ENCODE measurements at places on chromosomes 3 and 15.
A peak's percentile ranks its signal among the peaks of the same experiment; 100 is the strongest.

GRCh38 chr15:85089929-85090597, 108.4 kb downstream of the PDE8A start:
- DNase-seq = no peak

DNA sequence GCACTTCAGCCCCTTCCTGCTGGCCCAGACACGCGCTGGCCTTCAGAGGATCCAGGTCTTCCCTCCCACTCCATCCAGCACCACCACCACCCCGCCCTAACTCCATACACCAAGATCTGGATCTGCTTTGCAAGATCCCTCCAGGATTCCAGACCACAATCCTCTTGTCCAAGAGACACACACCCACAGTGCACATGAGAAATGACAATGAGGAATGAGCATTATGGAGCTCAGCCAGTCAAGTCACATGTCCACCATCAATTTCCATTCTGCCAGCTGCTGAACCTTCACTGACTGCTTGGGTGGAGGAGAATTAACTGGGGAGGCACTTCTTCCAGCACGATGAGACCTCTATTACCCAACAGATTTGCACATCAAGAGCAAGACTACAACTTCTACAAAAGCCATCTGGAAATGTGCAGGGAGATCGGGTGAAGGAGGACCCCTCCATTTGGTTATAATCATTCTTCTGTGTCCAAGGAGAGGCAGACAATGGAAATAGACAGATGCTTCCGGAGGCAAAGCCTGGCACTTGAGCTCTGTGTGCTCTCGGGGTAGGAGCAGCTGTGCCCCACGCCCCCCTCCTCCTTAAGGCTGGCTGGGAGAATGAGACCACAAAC, 12.3 kb upstream of the SPATA12 start:
- no peak for DNase-seq

- DNase-seq = no peak
These were observed 104.7 kb downstream of the HMG20A start for GRCh38 chr15:77525400-77525811.

- no peak for DNase-seq
These were observed 176.8 kb downstream of the GHSR start for GRCh38 chr3:172271386-172271976.

DNA sequence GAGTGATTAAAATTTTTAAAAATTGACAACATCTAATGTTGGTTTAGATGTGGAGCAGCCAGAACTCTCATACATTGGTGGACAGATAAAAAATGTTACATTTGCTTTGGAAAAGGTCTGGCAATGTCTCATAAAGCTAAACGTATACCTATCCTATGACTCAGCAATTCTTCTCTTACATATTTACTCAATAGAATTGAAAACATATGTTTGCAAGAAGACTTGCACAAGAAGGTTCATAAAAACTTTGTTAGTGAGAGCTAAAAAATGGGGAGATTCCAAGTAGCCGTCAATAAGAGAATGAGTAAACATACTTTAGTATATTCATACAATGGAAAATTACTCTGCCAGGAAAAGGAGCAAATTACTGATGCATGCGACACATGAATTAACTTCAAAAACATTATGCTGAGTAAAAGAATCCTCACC, 30.0 kb downstream of the MASP1 start:
- no peak for DNase-seq

DNA sequence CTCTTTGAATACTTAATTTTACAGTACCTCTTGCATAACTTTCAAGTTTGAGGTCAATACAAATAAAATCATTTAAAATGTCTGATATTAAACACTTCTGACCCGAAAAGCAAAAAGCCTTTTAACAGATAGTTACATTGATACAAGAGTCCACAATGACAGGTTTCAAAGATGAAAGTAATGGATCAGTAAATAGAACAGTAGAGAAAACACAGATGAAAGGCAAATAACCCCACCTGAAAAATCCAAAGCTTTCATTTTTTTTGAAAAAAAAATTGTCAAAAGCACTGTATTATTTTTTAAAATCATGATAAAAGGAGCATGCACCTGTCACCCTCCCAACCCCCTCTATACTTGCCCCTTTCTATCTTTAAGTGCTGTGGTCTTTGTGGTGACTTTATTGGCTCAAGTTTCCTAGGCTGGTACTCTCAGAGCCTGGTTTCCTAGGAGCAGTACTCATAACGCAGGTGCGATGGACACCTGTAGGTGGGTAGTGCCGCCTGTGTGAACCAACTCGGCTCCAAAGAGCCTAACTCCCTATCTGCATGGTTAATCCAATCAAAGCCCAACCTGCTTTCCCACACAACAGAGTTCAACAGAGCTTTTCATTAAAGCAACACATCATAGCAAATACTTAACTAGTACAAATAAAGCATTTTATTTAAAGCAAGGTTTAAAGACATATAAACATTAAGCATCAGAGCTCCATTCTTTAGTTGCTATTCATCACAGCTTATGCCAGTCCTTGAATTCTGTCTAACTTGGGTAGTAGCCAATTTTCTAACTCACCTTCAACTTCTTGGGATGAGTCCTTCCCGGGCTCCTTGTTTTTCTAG, 32.2 kb downstream of the LIPC start:
- no peak for DNase-seq

DNA sequence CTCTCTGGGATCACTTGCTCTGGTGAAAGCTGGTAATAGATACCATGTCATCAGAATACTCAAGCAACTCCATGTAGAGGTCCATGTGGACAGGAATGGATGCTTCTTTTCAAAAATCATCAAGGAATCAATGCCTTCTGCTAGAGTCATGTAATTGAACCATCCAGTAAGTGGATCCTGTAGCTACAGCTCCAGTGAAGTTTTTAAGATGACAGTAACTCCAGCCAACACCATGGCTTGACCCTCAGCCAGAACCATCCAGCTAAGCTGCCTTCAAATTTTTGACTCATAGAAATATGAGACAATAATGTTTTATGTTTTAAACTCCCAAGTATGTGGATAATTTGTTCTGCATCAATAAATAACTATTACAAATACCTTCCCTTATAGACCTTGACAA, 923.7 kb downstream of the EPHA3 start:
- DNase-seq = no peak

DNA sequence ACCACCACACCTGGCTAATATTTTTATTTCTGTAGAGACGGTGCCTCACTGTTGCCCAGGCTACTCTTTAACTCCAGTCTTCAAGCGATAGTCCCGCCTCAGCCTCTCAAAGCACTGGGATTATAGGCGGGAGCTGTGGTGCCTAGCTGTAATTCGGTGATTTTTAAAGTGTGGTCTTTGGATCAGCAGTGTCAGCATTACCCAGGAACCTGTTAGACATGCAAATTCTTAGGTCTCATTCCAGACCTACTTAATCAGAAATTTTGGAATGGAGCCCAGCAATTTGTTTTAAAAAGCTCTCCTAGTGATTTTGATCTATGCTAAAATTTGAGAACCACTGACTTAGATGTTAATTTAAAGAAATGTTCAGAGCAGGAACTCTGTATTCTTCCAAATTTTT, 51.9 kb downstream of the GOLM2 start:
- no peak for DNase-seq

- DNase-seq = no peak
These were observed 249.5 kb upstream of the IL12A start for GRCh38 chr3:159739166-159739565.

DNA sequence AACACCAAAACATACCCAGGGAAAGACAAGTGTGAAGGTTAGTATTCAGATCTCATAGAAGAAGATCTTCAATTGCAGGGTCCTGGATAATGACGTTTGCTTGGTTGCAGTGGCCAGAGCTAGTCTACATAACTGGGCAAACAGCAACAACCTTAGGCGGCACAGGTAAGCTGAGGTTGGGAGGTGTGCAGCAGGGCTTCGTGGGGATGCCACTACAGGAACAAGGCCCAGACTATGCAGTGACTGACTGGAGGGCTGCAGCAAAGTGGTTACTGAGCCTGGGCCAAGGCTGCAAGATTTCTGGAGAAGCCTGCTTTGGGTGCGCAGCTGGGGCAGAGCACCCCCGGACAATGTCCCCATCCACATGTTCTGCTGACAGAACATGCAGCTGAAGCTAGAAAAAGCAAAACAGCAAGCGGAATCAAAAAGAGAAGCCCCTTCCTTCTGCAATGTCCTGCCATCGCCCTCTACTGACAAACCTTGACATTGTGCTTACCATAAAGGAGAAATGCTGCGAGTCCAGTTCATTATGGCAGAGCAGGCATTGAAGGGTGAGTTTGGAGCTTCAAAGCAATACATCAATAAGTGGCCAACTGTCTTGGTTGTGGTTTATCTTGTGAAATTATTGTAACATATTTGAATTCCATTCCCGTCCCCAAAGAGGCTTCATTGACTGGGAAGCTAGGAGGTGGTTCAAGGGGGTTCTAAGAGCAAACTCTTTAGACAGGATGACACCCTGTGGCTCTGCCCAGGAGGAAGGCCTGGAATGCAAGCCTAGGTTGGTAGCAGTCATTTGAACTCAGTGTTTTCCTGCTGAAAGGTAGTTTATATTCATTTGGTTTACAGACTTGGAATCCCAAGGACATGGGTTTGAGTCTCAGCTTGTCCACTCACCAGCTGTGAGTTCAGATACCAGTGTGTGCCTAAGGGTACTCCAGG, 217.0 kb downstream of the PDCD6IP start:
- no peak for DNase-seq

- no peak for DNase-seq
These were observed 22.9 kb downstream of the SIAH2 start for GRCh38 chr3:150739877-150740645.

DNA sequence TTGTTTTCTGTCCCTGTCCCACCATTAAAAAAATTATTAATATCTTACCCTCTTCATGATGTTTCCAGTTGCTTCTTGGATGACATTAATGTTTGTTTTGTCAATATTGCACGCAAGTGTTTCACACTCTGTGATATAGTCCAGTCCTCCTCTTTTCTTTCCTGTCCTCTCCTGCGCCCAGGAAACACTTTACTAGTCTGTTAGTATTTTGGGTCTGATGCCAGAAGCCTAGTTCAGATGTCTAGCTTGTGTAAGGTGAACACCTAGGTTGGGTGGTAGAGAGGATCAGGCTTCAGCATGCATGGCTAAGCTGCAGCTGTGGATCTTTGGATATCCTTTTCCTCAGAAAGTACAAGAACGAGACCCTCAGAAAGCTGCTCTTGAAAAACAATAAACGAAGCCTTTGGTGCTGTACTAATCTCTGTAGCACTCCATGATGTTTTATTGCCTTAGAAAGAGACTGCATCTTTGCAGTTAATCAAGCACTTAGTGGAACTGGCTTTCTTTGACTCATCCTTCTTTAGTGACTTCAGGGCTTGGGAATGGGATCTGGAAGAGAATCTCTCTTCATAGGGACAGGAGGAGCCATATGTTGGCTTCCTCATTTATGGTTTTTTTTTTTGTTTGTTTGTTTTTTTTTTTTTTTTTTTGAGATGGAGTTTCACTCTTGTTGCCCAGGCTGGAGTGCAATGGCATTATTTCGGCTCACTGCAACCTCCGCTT, 253.4 kb downstream of the LPP start:
- no peak for DNase-seq

- peak; percentile 33 for DNase-seq
These were observed 88.3 kb downstream of the TMEM266 start for GRCh38 chr15:76147906-76148570.

DNA sequence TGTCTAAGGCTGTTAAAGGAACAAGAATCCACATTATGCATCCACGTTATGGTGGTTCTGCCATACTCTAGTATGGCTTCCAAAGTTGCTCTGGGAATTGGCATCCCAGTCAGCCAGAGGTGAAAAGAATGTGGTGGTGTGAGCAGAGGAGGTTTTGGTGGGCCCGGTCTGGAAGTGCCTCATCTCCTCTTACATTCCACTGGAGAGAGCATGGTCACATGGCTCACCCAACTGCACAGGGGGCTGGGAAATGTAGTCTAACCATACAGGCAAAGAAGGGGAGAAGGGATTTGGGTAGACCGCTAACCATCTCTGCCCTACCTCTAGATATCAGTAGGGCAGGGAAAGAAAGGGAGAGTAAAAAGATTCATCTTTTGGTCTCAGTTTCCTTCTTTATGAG, 3.2 kb upstream of the HEG1 start:
- DNase-seq = no peak

GRCh38 chr3:39990532-39990931, 181.1 kb downstream of the MYRIP start:
- DNase-seq = no peak

- DNase-seq = no peak
These were observed 260.5 kb upstream of the ST8SIA2 start for GRCh38 chr15:92132982-92133755.

DNA sequence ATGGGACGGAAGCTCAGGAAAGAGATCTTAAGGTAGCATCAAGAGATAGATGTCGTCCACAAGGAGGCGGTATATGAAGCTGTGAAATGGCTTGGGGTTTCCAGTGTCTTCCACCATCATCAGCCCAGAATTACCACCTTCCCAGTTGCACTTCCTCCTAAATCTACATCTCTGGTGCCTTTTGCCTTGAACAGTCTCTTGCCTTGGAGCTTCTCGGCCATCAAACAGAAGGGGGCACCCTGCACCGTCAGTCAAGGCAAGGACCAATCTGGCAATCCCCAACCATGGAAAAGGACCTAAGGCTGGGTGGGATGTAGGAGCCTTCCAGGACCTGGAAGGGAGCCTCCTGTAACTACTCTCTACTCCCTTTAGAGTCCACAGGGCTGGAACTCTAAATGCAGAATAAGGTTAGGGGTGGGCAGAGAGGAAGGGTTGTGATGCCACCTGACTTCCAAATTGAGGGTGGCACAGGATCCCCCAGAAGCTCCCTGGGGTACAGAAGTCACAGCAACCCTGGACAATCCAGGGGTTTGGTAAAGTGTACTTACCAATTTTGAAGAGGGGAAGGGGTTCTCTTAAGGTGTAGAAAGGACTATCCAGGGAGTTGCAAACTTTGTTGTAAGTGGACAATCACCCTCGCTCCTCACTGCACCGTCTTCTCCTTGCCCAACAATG, 1.0 kb upstream of the RYR3 start:
- DNase-seq = no peak
